ENCODE measurements at places on chromosomes 4 and X.

- no peak for DNase-seq
Measured at GRCh38 chrX:110222497-110223257, 95.2 kb downstream of the AMMECR1 start.

- no peak for DNase-seq
Measured at GRCh38 chr4:115944146-115944905, 830.9 kb upstream of the NDST4 start.

DNA sequence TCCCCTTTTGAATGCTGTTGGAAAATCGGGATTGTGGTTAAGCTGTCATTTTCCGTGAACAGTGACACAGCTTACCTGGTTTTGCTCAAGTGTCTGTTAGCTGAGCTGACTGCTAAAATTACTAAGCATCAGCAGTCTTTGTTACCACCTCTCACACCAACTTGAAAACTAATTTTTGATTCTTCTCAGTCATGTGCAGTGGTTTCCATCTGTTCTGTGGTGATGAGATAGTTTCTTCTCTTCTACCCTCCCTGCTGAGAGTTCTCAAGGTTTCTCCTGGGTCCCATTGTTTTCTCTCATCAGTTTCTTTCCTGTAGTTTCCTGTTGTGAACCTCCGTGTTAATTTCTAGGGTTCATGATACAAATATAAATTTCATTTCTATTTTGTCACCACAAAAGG is 225.6 kb downstream of the ARHGAP10 start:
- no peak for DNase-seq

GRCh38 chr4:83272900-83273299 is 11.7 kb downstream of the COQ2 start:
- DNase-seq, result no peak

- DNase-seq, result no peak
Measured at GRCh38 chr4:144906181-144906925, 191.6 kb downstream of the ANAPC10 start.

GRCh38 chr4:86554646-86555045 is 39.5 kb upstream of the PTPN13 start:
- DNase-seq, result no peak

GRCh38 chrX:74419864-74420195 is 1.5 kb upstream of the SLC16A2 start:
- no peak for DNase-seq

GRCh38 chr4:94410678-94411206 is 41.0 kb upstream of the PDLIM5 start:
- no peak for DNase-seq

DNA sequence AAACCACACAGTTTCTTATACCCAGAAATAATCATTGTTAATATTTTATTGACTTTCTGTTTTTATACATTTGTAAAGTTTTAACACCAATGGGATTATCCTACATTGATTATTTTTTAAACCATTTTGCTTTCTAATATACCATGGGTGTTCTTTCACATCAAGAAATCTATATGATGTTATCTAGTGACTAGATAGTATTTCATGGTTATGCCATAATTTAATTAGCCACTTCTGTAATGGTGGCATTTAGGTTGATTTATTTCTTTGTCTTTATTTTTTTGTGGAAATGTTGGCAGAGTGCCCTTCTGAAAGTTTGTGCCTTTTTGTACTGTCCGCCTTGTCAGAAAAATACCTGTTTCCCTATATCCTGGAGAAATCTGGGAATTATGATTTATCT is 193.3 kb downstream of the CEP135 start:
- DNase-seq, result no peak

DNA sequence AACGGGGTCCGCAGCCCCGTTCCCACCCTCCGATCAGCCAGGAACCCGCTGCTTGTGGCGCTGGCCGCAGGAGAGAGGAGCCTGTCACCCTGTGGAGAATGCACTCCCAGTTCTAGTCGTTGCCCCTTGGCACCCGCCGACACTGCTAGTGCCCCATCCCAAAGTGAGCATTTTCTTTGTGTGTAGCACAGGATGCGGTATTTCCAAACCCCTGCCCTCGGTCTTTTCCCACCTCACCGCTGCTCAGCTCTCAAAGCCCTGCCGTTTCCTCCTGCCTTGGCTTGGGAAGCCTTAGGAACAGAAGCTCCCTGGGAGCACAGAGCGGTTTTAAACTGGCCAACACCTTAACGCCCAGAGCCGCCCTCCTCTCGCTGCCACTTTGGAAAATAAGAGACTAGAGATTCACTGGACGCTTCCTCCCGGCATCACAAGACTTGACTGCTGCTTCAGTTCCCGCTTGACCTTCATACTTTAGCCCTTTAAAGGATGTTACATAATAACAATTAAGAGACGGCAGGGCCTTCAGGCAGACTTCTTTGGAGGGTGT is 772 bp downstream of the CYP4V2 start:
- peak; percentile 8 for DNase-seq

DNA sequence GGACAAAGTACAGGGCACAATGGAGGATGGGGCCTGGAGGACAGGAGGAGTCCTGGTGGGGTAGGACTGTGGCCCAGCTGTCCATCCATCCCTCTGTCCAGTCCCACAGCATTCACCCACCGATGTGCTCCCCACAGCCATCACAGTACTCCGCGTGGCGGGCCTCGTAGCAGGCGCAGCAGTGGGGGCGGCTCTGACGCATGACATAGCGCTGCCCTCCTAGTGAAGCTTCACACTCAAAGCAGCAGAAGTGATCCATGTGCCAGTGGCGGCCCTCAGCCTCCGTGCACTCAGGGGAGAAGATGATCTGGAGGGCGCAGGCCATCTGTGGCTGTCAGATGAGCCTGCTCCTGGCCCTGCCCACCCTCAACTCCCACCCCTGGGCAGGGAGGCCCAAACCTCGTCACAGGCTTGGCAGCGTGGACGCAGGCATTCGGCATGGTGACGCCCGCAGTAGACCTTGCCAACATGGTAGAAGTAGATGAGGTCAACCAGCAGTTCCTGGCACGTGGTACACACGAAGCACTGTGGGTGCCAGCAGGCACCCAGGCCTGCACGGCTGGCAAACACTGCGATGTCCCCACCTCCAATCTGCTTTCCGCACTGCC is 6.3 kb downstream of the PLP2 start:
- no peak for DNase-seq

DNA sequence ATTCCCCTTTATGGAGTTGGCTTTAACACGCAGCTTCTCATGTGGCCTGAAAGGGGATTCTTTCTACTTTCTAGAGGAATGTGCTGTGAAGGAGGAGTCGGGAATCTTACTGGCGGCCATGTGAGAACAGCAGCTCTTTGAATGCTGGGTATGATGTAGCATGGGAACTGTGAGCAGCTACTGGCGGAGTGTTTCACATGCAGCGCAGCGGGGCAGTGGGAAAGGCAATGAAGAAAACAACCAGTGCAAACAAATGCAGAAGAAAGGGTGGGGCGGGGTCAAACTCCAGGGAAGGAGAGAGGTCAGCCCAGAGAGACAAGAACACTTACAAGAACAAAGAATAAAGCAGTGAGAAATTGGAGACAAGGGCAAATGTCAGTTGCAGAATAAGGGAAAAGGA is 363.8 kb upstream of the FTHL17 start:
- no peak for DNase-seq

DNA sequence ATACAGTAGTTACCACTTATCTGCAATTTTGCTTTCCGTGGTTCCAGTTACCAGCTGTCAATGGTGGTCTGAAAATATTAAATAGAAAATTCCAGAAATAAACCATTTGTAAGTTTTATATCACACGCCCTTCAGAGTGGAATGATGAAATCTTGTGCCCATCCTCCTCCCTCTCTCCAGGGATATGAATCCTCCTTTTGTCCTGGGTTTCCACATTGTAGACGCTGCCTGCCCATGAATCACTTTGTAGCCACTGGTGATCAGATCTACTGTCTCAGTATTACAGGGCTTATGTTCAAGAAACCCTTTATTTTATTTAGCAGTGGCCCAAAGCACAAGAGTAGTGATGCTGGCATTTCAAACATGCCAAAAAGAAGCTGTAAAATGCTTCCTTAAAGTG is 198.6 kb downstream of the KCNIP4 start:
- DNase-seq, result no peak

GRCh38 chrX:107504006-107504405 is 54.6 kb downstream of the FRMPD3 start:
- no peak for DNase-seq

DNA sequence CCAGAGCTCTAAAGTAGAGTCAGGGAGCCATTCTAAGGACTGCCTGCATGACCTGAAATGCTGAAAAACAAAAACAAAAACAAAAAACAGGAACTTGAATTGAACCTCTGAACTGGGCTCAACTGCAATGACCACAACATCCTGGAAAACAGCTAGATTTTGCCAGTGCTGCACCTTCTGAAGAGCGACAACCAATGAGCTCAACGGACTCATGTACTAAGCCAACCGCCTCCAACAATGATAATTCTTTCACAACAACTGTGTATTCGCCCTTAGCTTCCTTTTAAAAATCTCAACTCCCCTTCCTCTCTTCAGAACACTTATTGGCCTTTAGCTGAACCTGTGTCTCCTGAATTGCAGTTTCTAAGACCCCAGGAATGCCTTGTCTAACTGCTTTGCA is 69.8 kb downstream of the HAUS3 start:
- DNase-seq, result no peak

GRCh38 chr4:27684610-27685011 is 824.0 kb downstream of the STIM2 start:
- DNase-seq, result no peak

DNA sequence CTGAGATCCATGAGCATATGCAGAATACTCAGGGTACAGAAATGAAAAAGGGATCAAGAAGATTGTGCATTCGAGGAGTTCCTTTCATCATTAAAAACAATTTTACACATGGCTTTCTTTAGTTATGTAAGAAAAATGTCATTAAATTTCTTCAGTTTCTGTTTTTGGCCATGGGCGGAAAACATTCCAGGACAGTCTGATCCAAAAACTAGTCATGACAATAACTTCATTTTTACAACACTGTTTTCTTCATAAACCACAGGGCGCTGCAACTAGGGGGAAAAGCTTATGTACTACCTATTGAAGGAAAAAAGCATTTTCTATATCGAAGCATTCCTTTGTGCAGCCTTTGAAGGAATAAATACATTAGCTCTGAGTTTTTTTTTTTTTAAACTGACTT is 28.2 kb downstream of the IL13RA1 start:
- DNase-seq, result no peak

DNA sequence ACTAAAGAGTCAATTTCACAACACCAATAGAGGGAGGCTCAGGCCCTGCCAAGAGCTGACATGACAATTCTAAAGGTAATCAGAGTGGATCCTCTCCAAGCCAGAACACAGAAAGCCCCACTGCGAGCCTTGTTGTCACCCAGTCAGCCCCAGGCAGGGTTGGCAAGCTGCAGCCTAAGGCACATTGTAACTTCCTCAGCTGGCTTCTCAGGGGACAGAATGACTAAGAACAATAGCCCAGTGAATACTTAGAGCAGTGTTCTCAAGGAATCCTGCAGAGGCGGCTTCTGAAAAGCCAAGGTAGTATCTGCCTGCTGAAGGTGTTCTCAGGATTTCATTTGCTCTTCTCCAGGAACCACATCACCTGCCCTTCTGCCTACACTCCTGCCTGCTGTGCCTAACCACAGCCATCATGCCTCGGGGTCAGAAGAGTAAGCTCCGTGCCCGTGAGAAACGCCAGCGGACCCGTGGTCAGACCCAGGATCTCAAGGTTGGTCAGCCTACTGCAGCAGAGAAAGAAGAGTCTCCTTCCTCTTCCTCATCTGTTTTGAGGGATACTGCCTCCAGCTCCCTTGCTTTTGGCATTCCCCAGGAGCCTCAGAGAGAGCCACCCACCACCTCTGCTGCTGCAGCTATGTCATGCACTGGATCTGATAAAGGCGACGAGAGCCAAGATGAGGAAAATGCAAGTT is at the start of gene MAGEB4:
TSS of gene MAGEB4 (plus strand) at position 277 of the 692 bp plus-strand sequence. CDS start at position 413, 136 bp downstream.
- DNase-seq, result no peak

DNA sequence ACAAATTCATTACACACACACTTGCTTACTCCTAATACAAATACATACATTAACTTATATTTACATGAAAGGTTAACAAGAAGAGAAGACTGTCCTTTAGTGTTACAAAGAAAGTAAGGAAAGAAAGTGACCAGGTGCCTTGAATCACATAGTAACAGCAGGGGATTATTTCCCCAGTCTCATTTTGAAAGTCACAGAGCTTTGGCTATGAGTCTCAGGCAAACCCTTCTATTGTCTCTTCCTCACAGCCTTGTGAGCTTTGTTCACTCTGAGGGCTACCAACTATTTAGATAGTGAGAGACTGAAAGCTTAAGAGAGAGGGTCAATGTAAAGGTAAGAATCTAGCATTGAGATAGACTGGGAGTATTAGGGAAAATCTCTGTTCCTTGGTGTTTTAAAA is 161.6 kb downstream of the NPNT start:
- no peak for DNase-seq

GRCh38 chr4:146762016-146762415 is 123.3 kb downstream of the POU4F2 start:
- no peak for DNase-seq

DNA sequence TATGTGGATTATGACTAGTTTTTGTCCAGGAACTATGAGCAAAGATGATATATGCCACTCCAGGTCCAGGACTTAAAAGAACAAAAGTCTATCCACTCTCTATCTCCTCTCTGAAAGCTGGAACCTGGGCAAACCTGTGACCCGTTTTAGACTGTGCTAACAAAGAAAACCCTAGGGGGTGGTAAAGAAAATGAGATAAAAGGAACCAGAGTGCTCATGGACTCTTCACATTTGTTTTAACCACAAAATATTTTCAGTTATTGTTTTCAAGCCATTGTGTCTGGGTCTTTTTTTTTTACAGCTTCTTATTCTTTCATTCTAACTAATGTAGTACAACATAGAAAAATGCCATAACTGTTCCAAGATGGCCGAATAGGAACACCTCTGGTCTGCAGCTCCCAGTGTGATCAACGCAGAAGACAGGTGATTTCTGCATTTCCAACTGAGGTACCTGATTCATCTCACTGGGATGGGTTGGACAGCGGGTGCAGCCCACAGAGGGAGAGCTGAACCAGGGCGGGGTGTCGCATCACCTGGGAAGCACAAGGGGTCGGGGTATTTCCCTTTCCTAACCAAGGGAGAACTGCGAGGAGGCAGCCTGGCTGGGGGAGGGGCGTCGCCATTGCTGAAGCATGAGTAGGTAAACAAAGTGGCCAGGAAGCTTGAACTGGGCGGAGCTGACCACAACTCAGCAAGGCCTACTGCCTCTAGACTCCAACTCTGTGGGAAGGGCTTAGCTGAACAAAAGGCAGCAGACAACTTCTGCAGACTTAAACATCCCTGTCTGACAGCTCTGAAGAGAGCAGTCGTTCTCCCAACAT is 45.1 kb downstream of the CHM start:
- DNase-seq, result no peak

GRCh38 chrX:23742174-23742696 is 841 bp downstream of the ACOT9 start:
- DNase-seq, result no peak

DNA sequence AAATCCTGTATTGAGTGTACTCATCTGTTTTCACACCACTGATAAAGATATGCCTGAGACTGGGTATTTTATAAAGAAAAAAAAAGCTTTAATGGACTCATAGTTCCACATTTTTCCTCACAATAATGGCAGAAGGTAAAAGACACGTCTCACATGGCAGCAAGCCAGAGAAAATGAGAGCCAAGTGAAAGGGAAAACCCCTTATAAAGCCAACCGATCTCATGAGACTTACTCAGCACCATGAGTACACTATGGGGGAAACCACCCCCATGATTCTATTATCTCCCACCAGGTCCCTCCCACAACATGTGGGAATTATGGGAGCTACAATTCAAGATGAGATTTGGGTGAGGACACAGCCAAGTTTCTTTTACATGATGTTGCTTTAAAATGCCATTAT is 171.9 kb downstream of the GALNTL6 start:
- no peak for DNase-seq

All from H54 (cell line).